T-cell (primary cell): ENCODE measurements at places on chromosomes 2 and 18. TPM values are rescaled to one million over a fixed set of nuclear protein-coding genes. Genes with fewer than 3 reads are reported as not detected.

GRCh38 chr2:176814740-176815367 is 397.7 kb upstream of the HNRNPA3 start:
- no peak for DNase-seq
- no peak overlapping the region for H3K4me3 ChIP-seq
- no peaks in the 10 kb centered on the region for H3K27me3 ChIP-seq
- peaks cover 6% of the 10 kb centered on the region for H3K4me1 ChIP-seq
- no peaks in the 10 kb centered on the region for H3K36me3 ChIP-seq
- H3K27ac ChIP-seq: no peak overlapping the region

DNA sequence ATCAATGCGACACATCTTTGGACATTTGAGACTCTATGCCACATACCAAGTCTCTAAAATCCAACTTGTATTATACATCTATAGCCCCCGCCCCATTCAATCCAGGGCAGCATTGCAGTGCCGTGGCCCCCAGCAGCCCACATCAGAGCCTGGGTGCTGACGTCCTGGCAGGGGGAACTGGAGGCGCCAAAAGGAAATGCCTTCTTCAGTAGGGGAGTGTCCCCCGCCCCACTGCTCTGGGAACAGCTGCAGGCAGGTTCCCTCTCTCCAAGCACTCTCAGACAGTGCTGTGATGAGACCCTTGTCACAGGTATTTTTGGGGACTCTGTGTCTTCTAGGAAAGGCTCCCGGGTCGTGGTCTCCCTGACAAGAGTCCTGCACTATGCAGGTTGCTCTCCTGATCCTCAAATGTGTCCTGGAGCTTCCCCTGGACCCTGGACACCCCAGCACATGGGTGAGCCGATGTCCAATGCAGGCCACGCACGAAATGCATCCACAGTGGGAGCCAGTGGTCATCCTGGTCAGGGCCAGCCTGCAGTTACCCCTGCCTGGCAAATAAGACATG is 188.7 kb downstream of the RTP5 start:
- H3K27ac ChIP-seq: no peak overlapping the region
- DNase-seq: no peak
- H3K4me1 ChIP-seq: no peaks in the 10 kb centered on the region
- H3K4me3 ChIP-seq: no peak overlapping the region
- H3K36me3 ChIP-seq: no peaks in the 10 kb centered on the region
- no peaks in the 10 kb centered on the region for H3K27me3 ChIP-seq

- H3K27ac ChIP-seq: peak overlapping the region; percentile 91
- H3K36me3 ChIP-seq: no peaks in the 10 kb centered on the region
- peak overlapping the region; percentile 93 for H3K4me3 ChIP-seq
- no peaks in the 10 kb centered on the region for H3K27me3 ChIP-seq
Measured at GRCh38 chr2:237695201-237695780, 67.9 kb downstream of the LRRFIP1 start.

GRCh38 chr2:11169333-11169732 is 14.1 kb downstream of the SLC66A3 start:
- no peak for DNase-seq
- no peaks in the 10 kb centered on the region for H3K36me3 ChIP-seq
- no peak overlapping the region for H3K4me3 ChIP-seq
- no peaks in the 10 kb centered on the region for H3K27me3 ChIP-seq

Gene ALK
- total RNA-seq: not detected

- H3K27ac ChIP-seq: no peak overlapping the region
- no peak for DNase-seq
- no peaks in the 10 kb centered on the region for H3K27me3 ChIP-seq
- no peak overlapping the region for H3K4me3 ChIP-seq
- peaks cover 9% of the 10 kb centered on the region for H3K36me3 ChIP-seq
Measured at GRCh38 chr2:207975921-207976320, 49.4 kb downstream of the PLEKHM3 start.
